CD4-positive, alpha-beta T cell (primary cell): ENCODE measurements at places on chromosomes 5 and 9.

DNA sequence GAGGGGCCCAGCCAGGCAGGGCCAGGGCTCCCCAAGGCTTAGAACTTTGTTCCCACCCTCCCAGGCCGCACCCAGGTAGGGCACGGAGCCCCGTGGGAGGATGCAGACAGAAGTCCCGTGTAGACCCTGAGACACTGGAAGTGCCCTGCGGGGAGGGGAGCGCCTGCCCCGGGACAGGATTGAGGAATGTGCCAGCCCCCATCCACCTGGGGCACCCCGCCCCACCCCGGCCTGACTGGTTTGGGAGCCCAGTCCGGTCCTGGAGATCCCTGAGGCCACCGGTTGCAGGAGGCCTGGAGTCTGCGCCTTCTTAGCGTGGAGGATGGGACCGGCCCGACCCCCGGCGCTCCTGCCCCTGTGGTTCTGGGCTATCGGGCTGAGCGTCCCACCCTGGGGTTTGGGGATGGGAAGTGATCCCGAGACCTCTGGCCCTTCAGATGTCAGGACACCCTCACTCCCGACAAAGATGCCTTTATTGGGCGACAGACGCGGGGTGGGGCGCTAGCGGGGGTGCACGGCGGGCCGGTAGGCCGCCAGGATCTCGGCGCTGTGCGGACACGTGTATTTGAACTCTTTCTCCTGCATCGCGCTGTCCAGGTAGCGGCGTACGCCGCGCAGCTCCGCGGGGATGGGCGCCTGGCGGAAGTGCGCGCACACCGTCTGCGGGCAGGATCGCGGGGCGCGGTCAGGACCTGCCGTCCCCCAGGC is 2.0 kb downstream of the CLIC3 start:
- DNase-seq: no peak

DNA sequence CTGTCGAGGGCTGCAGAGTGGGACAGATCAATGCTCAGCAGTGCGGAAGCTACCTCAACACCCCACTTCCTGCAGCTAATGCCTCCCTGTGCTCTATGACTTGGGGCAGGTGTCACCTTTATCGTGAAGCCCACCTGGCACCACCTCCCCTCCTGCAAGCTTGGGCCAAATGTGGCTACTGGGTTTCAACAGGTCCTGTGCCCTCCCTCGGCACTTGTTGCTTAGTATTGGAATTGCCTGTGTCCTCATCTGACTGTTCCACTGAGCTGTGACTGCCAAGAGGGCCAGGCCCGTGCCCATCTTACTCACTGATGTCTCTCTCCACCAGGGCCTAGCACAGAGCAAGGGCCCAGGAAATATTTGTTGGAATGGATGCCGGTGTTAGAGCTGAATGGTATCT is 9.4 kb downstream of the SLC27A4 start:
- no peak for DNase-seq

DNA sequence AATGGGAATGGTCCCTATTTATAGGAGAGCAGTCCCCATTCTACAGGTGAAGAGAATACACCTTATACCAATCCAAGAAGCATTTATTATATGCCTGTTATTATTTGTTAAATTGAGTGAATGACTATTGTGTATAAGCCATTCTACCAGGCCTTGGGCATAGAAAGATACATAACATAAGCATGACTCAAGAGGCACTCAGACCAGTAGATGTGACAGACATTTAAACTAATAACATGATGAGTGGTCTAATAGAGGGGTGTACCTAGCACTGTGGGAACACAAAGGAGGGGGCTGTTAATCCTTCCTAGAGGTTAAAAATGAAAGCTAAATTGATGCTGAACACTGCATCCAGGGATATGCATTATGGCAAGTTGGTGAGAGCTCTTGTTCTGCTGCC is 145.0 kb upstream of the TNC start:
- DNase-seq: no peak

DNA sequence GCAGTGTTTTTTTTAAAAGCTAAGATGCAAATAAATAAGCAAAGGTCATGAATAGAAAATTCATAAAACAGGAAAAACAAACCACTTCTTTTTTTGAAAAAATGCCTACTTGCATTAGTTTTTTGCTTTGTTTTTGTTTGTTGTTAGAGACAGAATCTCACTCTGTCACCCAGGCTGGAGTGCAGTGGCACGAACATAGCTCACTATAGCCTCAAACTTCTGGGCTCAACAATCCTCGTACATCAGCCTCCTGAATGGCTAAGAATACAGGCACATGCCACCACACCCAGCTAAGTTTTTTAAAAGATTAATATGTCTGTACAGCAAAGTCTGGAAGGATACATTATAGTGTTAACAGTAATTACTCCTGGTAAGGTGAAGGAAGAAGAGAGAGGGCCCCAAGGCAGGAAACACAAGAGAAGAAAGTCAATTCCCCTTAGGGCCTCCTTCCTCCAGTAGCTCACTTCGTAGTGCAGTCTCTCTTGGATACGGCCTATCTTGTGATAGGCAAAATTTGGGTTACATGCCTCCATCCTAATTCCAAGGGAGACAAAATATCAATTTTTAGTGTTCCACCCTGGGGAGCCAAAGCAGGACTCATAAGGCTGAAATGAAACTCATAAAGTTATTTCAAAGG is 15.3 kb downstream of the FAM169A start:
- DNase-seq: no peak

DNA sequence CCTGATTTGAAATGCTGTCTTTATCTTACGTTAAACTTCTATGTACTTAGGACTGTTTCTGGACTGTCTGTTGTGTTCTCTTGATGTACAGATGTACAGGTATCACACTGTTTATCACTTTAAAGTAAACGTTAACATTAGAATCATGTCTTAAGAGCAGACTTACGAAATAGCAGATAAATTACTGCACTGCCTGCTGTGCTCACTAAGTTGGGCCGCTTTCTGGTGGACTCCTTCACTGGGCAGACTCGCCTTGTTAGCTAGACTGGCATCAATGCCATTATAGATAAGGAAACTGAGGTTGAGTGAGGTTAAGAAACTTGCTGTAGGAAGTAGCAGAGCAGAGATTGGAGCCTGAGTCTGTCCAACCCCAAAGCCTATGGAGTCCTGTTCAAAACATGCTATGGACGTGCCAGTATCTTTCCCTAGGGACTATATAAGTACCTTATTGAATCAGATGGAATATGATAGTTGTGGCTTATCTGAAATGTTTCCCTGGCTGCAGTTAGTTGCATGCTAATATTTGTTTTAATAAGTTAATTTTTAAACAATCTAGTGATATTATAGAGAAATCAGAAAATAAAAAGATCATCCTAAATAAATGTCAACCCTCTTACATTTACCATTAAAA is 16.9 kb downstream of the ZNF618 start:
- DNase-seq: no peak

GRCh38 chr5:150073677-150074076 is 12.7 kb downstream of the CSF1R start:
- DNase-seq: no peak

DNA sequence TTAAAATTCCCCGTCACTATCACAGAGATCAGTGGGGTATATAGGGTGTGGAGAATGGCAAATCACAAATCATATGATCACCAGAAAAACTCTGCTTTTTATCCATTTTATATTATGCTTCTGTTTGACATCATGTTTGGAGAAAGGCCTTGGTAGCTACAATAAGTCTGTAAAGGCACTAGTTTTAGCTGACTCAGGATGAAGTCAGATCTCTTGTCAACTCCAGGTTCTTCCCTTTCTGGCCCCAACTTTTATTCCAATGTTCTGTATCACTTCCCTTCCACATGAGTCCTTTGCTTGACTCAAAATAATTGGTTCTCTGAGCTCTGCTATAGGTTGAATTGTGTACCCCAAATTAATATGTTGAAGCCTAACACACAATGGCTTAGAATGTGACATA is 484.9 kb downstream of the PTPRD start:
- no peak for DNase-seq

GRCh38 chr5:1840071-1840547 is 38.9 kb downstream of the NDUFS6 start:
- no peak for DNase-seq

DNA sequence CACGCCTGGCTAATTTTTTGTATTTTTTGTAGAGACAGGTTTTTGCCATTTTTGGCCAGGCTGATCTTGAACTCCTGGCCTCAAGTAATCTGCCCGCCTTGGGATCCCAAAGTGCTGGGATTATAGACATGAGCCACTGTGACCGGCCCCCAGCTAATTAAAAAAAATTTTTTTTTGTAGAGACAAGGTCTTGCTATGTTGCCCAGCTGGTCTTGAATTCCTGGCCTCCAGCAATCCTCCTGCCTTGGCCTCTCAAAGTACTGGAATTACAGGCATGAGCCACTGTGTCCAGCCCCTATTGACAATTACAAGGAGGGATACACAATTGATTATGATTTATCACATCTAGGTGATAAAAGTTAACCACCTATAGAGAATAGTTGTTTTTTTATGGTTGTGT is 59.5 kb downstream of the NR2F1 start:
- DNase-seq: no peak

DNA sequence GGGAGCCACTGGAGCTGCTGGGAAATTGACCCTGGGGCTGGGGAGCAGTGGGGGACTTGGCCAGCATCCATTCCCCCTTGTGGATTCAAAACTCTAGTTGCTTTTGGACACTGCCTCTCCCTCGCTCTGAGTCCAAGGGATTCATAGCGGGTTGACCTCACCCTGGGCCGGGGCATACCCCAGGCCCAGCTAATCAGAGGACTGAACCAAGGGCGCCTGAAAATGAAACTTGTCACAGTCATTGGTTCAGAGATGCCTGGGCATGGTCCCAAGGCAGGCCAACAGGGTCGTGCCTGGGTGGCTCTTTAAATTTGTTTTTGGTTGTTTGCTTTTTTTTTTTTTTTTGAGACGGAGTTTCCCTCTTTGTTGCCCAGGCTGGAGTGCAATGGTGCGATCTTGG is 22.6 kb downstream of the STK10 start:
- no peak for DNase-seq

DNA sequence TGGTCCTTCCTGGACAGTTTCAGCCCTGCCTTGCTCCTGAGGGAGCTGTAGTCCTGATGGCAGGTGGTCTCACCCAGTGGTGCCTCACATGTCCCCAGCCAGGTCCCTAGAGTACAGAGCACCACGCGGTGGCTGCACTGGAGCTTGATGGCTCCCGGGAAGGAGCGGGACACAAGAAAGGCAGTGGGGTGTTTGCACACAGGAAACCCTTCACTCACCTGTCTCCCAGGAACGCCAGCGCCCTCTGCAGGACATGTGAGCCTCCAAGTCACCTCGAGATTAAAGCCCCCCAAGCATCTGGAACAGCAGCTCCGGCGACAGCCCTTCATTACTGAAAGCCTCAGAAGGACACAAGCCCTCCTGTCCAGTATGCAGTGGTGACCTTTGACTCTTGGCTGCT is 19.9 kb upstream of the TMEM250 start:
- no peak for DNase-seq

- DNase-seq: no peak
Observed at GRCh38 chr5:66967102-66967501, 229.5 kb downstream of the CD180 start.

GRCh38 chr5:34751807-34752736 is 86.9 kb upstream of the TTC23L start:
- no peak for DNase-seq
